AG04450 (cell line): ENCODE measurements at places on chromosomes 2 and 18. TPM values are rescaled to one million over a fixed set of nuclear protein-coding genes. Genes with fewer than 3 reads are reported as not detected.

The PIK3C3 gene
- 58.5 and 77.5 TPM in 2 replicates for polyA plus RNA-seq

The CYS1 gene
- 0.12 and 0.24 TPM in 2 replicates for polyA plus RNA-seq

The ANKRD29 gene
- polyA plus RNA-seq, result 0.12 and 0.15 TPM in 2 replicates

The CRYGA gene
- polyA plus RNA-seq, result not detected in 2 replicates

The ADGRF3 gene
- 0.02 TPM in 1 of 2 replicates, not detected in the other for polyA plus RNA-seq

The IL36A gene
- polyA plus RNA-seq, result not detected in 2 replicates

The CCDC74B gene
- polyA plus RNA-seq, result 3.8 and 4.2 TPM in 2 replicates

The FAM210A gene
- polyA plus RNA-seq, result 10.9 and 12.9 TPM in 2 replicates

The TACR1 gene
- polyA plus RNA-seq, result 0.14 and 0.30 TPM in 2 replicates

The NCKAP5 gene
- polyA plus RNA-seq, result 14.8 and 16.6 TPM in 2 replicates

The PLCD4 gene
- polyA plus RNA-seq, result 4.7 and 4.9 TPM in 2 replicates

The HOXD13 gene
- not detected in 2 replicates for polyA plus RNA-seq

The TLX2 gene
- not detected in 2 replicates for polyA plus RNA-seq

The COA5 gene
- polyA plus RNA-seq, result 20.5 and 27.4 TPM in 2 replicates

The HTRA2 gene
- polyA plus RNA-seq, result 20.2 and 22.4 TPM in 2 replicates

The DNAJC27 gene
- polyA plus RNA-seq, result 3.5 and 4.1 TPM in 2 replicates

The SLC23A3 gene
- 0.26 and 0.53 TPM in 2 replicates for polyA plus RNA-seq

The ATP6V1B1 gene
- 0.57 and 0.82 TPM in 2 replicates for polyA plus RNA-seq

The LCT gene
- not detected in 2 replicates for polyA plus RNA-seq

The IL37 gene
- not detected in 2 replicates for polyA plus RNA-seq

The AQP12B gene
- polyA plus RNA-seq, result not detected in 2 replicates

The UCN gene
- 0.40 TPM in 1 of 2 replicates, not detected in the other for polyA plus RNA-seq

The CRIM1 gene
- polyA plus RNA-seq, result 142 and 168 TPM in 2 replicates

The HOXD11 gene
- not detected in 2 replicates for polyA plus RNA-seq

The PROKR1 gene
- not detected in 2 replicates for polyA plus RNA-seq

The LYPD6 gene
- polyA plus RNA-seq, result 1.1 and 1.3 TPM in 2 replicates

The DSC1 gene
- polyA plus RNA-seq, result not detected in 2 replicates

The EGR4 gene
- not detected in 2 replicates for polyA plus RNA-seq

The CYRIA gene
- polyA plus RNA-seq, result 3.7 TPM in 2 replicates

The KIDINS220 gene
- polyA plus RNA-seq, result 49.1 and 64.7 TPM in 2 replicates

The UNC80 gene
- polyA plus RNA-seq, result not detected in 2 replicates

The IKZF2 gene
- 5.6 and 7.1 TPM in 2 replicates for polyA plus RNA-seq

The KIF5C gene
- polyA plus RNA-seq, result 0.09 and 0.12 TPM in 2 replicates

The PRKAG3 gene
- not detected in 2 replicates for polyA plus RNA-seq

The OSR1 gene
- 13.5 and 14.0 TPM in 2 replicates for polyA plus RNA-seq

The UPP2 gene
- polyA plus RNA-seq, result not detected in 2 replicates

The CAPN14 gene
- 0.09 TPM in 2 replicates for polyA plus RNA-seq

The TPO gene
- not detected in 2 replicates for polyA plus RNA-seq

The SRD5A2 gene
- not detected in 2 replicates for polyA plus RNA-seq

The INHBB gene
- polyA plus RNA-seq, result 0.05 and 0.09 TPM in 2 replicates

The MRO gene
- 0.06 and 0.27 TPM in 2 replicates for polyA plus RNA-seq

The POTEJ gene
- polyA plus RNA-seq, result not detected in 2 replicates

The CBLN2 gene
- polyA plus RNA-seq, result 0.02 and 0.04 TPM in 2 replicates
